ENCODE measurements at places on chromosomes 3 and 15.

- DNase-seq = no peak
These were observed 239.3 kb upstream of the GBE1 start for GRCh38 chr3:82000773-82001172.

DNA sequence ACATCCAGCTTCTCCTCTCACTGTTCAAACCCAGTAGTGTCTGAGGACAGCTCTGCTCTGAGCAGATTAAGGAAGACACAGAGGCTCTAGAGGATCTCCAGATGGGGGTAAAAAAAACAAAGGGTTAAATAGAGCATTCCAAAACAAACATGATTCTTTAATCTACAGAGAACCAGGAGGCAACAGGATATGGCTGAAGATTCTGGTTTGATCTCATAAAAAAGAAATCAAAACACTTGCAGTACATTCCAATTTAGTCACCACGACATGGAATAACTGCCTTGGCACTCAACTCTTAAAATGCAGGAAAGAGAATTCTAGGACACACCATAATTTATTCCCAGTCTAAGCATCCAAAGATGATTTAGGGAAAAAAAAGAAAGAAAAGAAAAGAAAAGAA lies 32.0 kb downstream of the TM4SF4 start:
- no peak for DNase-seq

DNA sequence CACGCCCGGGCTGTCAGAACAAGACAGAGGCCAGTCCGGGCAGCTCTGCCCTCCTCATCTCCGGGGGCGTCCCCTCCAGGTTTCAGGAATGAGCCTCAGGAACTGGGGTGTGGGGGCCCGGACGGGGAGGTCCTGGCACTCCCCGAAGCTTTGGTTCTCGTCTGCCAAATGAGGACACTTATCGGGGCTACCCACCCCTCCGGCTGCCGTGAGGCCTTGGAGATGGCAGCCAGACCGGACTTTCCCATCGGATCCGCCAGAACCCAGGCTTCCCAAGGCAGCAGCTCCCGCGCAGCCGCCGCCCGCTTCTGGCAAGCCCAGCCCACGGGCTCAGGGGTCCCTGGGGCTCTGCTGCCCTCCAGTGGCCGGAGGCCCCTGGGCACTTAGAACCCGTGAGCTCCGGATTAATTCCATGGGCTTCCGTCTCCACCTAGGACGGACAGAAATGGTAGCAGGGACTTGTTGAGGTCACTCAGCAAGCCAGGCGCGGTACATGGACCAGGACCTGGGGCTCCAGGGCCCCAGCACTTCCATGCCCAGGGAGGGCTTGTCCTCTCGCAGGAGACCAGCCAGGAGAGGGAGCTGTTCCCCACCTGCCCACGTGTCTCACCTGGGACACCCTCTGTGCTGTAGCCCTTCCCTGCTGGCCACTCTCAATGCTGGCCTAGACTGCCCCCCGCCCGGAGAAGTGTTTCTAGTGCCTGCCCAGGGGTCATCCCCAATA lies 89.4 kb downstream of the LINGO1 start:
- DNase-seq = peak; percentile 69

DNA sequence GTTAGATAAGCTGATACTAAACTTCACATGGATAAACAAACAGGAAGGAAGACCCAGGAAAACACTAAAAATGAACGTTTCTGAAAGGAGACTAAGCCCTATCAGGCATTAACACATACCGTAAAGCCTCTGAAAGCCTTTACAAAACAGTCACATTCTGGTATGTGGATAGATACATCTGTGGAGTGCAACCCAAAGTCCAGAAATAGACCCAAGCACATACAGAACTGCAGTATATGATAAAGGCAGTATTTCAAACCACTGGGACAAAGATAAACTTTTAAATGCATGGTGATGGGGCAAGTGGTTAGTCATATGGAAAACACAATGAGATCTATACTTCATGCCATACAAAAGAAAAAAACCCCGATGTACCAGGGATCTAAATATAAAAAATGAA lies 26.0 kb downstream of the DCBLD2 start:
- no peak for DNase-seq

- DNase-seq = no peak
These were observed 48.7 kb downstream of the STAG1 start for GRCh38 chr3:136703429-136703828.

GRCh38 chr3:64138046-64138445 lies 87.2 kb downstream of the PRICKLE2 start:
- no peak for DNase-seq

DNA sequence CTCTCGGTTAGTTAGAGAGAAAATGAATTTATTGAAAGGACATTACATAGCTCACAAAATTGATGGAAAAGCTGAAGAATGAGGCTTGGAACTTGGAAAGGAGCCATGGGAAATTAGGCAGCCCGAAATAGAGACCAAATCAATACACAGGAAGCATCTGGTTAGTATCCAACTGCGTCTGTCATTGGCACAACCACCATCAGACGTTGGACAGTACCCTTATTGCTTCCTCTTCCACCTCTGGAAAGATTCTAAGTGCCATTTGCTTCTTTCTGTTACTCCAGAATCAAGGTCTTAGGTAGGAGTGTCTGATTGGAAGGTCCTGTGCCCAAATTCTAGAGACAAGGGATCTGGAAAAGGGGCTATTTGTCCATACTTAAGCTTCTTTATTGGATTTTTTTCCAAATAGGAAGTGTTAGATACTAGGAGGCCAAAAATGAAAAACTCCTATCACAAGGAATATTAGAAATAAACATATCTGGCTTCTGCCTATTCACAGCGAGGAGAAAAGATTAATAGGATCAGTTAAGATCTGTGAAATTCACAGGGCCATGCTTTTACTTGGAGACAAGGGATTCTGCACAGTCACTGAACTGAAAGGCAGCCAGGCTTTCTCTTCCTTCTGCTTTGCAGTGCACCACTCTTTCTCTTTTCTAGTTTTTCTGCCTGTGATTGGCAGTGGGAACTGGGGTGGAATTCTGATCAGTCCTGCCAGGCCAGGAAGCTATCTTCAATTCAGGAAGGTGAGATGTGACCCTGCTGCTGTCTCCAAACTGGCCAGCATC lies 10.7 kb upstream of the HACD2 start:
- no peak for DNase-seq

GRCh38 chr15:98786717-98787116 lies 138.4 kb downstream of the IGF1R start:
- DNase-seq = no peak

DNA sequence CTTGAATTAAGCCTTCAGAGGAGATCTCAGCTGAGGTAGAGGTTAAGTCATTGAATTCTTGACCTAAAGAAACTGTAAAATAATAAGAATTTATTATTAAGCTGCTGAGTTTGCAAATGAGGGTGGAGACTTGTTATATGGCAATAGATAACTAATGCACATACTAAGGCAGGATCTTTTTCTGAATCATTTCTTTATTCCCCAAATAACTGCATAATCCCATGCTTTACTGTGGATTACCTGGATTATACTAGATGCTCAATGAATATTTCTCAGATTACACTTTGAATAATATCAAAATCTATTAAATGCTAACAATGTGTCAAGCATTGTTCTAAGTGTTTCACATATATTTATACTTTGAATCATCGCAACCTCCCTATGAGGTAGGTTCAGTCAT lies 532.5 kb downstream of the NAALADL2 start:
- DNase-seq = no peak

GRCh38 chr3:143120716-143121240 lies 1.2 kb downstream of the CHST2 start:
- peak; percentile 39 for DNase-seq

- DNase-seq = no peak
These were observed 138.6 kb downstream of the FMN1 start for GRCh38 chr15:33055962-33056361.

GRCh38 chr3:149424918-149425317 lies 47.5 kb upstream of the TM4SF1 start:
- no peak for DNase-seq
